ENCODE measurements at places on chromosomes 6 and 20.

- no peak for DNase-seq
Observed at GRCh38 chr20:15643713-15644112, 929.5 kb downstream of the KIF16B start.

DNA sequence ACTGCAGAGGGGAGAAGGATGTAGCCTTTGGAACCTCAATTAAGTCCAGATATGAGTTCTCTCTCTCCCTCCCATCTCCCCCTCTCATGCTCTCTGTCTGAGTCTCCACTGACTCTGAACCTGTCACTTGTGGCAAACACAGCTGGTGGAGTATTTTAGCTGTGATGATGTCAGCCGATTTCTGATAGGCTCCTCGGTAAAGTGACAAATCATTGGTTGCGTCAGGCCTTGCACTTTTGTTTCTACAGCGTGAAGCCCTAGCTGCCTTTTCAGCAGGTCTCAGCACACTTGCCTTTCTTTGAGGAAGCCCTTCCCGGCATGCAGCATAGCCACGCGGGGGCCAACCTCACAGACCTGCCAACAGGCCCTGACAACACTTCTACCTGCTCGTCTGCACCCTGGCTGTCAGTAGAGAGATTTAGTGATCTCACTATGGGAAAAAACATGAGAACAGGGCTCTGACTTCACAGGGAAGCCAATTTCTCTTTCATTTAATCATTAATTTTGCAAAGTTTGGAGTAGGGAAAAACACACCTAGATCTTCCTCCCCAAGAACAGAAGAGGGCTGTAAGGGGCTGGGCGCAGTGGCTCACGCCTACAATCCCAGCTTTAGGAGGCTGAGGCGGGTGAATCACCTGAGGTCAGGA, 84.4 kb downstream of the GMPR start:
- DNase-seq = peak; percentile 84

- peak; percentile 50 for DNase-seq
Observed at GRCh38 chr6:14660806-14661579, 543.4 kb downstream of the CD83 start.

DNA sequence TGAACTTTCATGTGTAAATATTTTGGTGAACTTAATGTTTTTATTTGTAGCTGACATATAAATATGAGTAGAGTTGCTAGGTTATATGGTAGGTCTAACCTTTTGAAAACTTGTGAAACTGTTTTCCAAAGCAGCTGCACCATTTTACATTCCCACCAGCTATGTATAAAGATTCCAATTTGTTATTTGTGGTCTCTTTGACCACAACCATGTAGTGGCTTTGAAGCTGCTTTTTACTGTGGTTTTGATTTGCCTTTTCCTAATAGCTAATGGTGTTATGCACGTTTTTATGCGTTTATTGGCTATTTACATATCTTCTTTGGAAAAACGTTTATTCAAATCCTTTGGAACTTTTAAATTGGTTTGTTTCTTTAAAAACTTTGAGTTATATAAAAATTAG, 10.3 kb downstream of the CST3 start:
- DNase-seq = no peak

- no peak for DNase-seq
Observed at GRCh38 chr6:12351672-12352071, 61.5 kb downstream of the EDN1 start.

DNA sequence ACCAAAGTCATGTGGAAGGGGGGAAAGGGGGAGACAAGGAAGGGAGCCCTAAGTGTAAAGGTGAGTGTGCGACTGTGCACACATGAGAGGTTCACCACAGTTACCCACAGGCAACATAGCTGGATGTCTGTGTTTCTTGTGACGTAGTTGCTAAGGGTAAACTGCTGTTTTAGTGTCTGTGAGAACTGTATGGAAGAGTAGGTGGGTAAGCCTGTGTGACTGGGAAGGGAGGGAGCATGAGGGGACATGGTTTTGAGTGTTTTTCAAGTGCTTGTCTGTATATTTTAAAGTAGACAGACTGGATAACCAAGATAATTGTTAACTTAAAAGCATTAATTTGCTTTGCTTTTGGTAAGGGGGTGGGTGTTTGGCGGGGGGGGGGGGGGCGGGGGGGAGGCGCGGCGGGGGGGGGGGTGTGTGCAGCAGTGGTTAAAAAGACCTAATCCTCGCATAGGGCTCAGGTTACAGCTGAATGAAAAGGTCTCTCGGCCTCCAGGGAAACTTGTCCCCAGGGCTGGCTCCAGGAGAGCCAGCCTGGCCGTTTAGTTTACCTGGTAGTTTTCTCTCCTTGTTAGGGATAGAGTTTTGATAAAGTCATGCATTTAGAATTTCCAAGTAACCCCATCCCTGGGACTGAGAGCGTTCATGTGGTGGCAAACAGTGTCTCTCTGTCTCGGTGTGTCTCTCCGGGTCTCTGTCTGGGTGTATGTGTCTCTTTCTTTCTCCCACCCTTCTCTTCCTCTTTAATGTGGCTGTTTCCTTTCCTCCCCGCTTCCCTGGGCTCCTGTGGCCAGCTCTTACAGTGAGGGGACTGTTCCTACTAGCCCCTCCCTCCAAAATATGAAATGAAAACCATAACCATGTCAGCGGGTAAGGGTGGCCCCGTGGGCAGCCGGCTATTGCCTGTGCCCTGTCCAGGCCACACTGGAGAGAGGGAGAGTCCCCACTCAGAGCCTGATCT, 3.4 kb downstream of the SCUBE3 start:
- DNase-seq = no peak

DNA sequence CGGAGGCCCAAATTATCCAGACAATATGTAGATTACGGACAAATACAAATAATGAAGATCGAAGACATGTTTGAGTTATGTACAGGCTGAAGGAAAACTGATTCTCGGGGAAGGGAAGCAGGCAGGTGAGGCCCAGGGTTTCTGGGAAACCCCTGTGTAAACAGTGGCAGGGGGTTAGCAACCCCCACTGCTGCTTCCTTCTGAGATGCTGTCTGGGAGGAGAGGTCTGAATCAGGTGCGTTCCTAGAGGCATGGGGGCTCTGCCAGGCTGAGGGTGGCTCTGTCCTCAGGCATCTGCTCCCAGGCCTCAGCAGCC, 7.2 kb upstream of the MDGA1 start:
- no peak for DNase-seq

DNA sequence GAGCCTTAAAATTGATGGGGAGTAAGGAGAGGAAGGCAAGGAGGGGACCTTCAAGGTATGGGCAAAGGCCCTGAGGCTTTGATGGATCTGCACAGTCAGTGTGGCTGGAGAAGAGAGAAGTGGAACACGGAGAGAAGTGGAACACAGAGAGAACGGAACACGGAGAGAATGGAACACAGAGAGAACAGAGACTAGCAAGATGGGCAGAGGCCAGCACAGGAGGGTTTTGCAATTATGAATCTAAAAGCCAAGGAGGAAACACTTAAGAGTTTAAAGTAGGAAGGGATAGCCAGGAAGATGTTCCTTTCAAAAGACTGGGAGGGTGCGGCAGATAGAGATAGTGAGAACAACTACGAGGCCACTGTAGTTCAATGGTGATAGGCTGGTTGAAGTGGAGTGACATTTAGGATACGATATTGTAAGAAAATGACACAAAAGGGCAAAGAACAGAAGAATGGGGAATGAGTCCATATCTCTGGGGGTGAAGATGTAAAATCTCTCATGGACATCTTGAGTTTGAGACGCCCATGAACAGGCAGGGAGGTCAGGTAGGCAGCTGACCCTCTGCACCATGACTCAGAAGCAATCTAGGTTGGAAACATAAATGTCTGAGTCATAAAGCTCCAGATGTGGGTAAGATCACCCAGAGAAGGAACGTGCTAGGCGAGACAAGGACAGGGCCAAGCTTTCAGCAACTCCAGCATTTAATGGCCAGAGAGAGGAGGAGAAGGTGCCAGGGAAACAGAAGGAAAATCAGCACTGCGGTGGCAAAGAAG, 25.4 kb downstream of the ZMYND8 start:
- no peak for DNase-seq

DNA sequence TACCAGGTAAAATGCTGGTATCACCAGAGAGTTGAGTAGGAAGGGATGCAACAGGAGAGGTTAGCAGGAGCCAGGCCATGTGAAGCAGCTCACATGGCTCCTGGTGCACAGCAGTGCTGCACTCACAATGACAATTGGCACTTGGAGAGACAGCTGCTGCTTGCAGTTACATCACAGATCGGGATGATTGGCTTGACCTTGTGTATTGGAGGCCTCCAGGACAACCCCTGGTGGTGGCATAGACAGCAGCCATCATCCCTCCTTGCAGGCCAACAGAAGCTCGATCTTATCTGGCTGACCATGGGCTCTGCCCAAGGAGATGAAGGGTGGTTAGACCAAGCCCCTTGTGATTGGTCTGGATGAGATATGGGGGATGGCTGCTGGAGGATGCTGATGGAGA, 73.0 kb downstream of the EYA2 start:
- no peak for DNase-seq

DNA sequence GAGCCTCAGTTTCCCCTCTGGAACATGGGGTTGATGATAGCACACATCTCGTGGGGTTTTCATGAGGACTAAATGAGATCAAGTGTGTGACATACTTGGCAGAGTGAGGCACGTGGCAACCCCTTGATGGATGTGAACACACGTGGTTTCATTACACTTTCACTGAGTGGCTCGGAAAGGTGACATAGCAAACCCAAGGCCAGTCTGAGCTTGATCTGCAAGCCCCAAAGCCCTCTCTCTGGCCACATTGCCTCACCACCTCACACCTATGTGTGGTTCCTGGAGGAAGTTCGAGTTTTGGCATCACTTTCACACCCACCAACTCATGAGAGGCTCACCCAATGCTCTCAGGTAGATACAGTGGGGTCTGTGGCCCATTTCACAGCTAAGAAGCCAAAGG, 60.0 kb downstream of the CPNE5 start:
- no peak for DNase-seq

- no peak for DNase-seq
Observed at GRCh38 chr20:58102744-58103516, 125.5 kb downstream of the ANKRD60 start.

DNA sequence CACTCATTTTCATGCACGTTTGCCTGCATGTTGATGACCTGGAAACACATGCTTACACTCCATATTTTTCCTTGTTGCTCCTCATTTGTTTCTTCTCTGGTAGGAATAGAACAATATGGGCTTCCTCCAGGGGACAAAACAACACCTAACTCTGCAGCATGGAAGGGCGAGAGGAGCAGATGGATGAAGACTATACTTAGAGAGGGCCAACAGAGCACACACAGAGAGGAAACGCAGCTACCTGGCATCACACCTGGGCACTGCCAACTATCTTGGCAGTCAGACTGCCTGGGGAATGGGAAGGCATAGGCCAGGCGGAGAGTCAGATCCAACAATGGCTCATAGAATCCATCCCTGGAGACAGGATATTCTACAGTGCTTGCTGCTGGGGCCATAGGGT, 290.9 kb downstream of the CD83 start:
- DNase-seq = no peak

- DNase-seq = no peak
Observed at GRCh38 chr20:61328911-61329558, 77.0 kb downstream of the CDH4 start.

- DNase-seq = no peak
Observed at GRCh38 chr6:111952821-111953540, 79.7 kb upstream of the FYN start.

DNA sequence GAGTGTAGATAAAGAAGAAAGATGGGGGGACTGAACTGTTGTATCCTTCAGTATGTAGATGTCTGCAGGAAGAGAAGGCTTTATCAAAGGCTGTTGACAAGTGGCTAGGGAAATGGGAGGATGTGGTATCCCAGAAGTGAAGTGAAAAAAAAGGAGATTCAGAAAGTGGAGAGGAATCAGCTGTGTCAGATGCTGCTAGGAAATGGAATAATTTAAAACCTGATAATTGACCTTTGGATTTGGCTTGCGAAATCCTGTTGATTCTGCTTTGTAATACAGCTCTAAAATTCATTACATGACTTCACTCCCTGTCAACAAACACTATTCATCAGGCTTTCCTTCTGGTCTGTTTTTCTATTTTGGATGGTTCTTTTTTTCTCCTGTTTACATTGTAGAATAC, 41.7 kb downstream of the PHF3 start:
- DNase-seq = no peak

GRCh38 chr6:35980991-35981645, 43.3 kb downstream of the SLC26A8 start:
- DNase-seq = no peak

- DNase-seq = no peak
Observed at GRCh38 chr20:39716796-39717341, 754.7 kb downstream of the DHX35 start.

- no peak for DNase-seq
Observed at GRCh38 chr6:44575644-44576043, 188.1 kb downstream of the CDC5L start.

DNA sequence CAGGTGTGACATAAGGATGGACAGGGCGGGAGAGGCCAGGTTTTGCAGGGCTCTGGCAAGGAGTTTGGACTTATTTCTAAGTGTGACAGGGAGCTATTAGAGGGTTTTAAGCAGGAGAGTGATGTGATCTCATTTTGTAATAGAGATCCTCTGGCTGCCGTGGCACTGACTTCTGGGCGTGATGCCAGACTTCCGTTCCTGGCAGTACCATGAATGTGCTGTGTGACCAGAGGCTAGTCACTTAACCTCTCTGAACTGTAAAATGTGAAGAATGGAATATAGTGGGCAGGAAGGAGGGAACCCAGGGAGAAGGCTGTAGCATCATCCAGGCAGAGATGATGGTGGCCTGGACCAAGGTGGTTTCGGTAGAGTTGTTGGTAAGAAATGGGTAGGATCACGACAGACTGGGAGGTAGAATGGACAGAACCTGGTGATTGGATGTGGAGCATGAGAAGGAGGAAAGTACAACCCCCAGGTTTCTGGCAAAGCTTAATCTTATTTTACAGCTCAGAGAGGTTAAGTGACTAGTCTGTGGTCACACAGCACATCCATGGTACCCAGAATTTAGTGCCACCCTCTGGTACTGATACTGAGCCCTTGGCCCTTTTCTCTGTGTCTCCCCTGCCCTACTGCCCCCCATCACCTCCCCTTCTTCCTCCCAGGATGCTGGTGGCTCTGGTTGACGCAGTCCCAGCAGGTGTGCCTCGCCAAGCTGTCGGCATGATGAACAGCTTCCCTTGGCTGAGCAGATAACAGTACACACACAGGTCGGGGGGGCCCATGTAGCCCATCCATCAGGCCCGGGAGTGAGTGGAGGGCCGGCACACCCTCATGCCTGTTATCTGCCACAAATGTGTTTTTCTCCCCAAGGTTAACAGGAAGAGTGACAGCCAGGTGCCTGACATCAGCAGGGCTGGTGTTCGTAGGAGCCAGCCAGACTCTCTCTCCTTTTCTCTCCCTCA, 52.9 kb upstream of the CTNNBL1 start:
- DNase-seq = no peak

- peak; percentile 48 for DNase-seq
Observed at GRCh38 chr6:33577106-33577535, 3.0 kb downstream of the BAK1 start.

- no peak for DNase-seq
Observed at GRCh38 chr6:137910843-137911456, 43.9 kb downstream of the TNFAIP3 start.

- DNase-seq = no peak
Observed at GRCh38 chr20:50303573-50304500, 113.2 kb downstream of the CEBPB start.

GRCh38 chr20:11378252-11378651, 539.4 kb upstream of the BTBD3 start:
- no peak for DNase-seq
